ENCODE measurements at places on chromosomes 2 and 18.

DNA sequence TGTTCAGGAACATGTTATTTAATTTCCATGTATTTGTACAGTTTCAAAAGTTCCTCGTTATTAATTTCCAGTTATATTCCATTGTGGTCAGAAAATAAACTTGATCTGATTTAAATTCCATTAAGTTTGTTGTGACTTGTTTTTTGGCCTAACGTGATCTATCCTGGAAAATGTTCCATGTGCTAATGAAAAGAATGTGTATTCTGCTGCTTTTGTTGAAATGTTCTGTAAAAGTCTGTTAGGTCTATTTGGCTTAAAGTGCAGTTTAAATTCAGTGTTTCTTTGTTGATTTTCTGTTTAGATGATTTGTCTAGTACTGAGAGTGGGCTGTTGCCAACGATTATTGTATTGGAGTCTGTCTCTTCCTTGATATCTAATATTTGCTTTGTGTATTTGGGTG is 148.0 kb downstream of the UBR3 start:
- no peak for DNase-seq

DNA sequence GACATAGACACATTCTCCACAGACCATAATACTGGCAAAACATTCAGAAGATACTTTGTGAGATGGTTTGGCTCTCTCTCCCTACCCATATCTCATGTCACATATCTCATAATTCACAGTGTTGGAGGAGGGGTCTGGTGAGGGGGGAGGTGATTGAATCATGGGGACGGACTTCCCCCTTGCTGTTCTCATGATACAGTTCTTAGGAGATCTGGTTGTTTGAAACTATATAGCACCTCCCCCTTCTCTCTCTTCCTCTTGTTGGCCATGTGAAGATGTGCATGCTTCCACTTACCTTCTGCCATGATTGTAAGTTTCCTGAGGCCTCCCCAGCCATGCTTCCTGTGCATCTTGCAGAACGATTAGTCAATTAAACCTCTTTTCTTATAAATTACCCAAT is 61.1 kb downstream of the HK2 start:
- no peak for DNase-seq

DNA sequence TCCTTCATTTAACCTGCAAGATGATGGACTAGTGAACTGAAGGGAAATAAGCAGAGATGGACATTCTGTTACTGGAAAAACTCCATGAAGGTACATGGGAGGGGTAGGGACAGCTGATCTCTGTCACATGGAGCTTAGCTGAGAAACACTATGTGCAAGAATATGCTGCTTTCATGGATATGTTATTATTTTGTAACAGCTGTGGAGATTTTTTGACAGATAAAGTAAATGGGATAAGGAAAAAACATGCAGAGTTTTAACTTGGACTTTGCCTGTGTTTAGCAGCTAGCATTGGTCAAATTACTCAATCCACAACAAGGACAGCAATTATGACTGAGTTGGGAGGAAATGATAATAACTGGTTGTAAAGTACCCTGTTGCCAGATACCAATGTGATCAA is 28.7 kb upstream of the HNRNPA3 start:
- DNase-seq = no peak

DNA sequence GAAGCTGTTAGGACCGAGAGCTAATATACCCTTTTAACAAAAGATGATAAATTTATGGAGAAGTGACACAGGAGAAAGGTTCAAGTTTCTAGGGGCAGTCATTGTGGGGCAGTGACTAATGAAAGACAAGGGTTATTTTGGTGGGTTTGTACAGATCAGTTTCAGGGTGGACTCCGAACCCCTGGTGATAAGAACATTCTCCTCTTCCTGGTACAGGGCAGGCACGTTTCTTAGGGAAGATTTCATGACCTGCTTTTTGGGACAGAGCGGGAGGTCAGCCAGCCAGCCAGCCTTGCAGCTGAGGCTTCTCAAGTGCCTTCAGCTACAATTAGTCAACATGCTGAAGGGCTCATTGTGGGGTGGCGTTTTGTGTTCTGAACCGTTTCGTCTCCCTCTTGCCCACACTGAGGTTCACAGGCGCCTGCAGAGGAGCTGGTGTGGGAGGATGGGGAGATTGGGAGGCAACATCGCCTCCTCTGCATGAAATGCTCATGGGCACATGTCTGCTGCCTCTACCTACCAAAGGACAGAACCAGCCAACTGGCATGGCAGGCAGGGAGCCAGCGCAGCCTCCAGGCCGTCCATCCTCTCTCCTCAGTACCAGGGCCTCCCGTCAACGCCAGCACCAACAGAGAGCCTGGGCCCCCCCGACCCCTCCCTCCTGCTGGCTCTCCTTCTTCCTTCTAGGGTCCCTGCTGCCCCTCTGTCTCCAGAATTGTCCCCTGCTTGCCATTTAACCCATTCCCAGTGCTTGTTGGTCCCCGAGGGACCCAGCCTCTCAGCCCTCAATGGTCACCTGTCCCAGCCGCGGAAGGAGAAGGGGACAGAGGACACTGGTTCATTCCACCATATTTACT is 9.6 kb downstream of the CHMP1B start:
- DNase-seq = no peak

DNA sequence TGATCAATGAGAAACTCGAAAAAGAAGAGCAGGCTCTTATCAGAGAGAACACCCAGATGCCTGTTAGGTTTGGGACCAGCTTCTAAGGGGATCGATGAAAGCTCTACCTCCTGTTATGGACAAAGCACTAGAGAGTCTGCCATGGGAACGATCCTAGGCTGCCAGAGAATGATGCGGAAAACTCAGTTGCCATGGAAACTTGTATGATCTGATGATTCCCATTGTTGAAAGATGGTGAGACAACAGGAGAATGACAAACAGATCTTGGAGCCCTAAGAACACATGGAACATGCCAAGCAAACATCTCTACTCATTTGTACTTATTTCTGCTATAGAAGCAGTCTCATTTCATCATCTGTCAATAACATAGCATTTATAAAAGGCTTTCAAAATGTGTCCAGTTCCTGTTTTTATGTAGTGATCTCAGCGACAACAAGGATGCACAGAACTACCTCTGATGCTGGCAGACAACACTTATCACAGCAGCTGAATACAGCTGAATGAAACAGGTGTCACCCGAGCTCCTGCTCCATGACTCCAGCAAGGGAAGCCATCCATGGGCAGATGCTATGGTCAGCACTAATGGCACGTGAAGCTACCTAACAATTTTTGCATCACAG is 59.6 kb downstream of the NCKAP5 start:
- no peak for DNase-seq

GRCh38 chr2:16084274-16084673 is 143.9 kb downstream of the MYCN start:
- no peak for DNase-seq

DNA sequence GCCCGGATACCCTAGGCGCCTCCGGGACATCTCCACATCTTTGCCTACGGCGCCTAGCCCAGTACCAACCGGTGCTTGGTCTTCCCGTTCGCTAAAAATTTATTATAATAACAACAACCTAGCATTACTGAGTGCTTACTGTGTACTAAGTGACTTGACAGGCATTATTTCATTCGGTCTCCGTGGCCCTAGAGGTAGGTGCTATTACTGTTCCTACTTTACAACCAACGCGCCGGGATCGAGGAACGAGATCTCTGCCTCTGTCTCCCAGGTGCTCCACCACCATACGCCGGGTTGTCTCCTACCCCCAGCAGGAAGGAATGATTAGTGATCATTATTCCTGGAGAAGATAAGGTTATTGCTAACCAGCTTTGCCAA is 657 bp upstream of the BIN1 start:
- no peak for DNase-seq

DNA sequence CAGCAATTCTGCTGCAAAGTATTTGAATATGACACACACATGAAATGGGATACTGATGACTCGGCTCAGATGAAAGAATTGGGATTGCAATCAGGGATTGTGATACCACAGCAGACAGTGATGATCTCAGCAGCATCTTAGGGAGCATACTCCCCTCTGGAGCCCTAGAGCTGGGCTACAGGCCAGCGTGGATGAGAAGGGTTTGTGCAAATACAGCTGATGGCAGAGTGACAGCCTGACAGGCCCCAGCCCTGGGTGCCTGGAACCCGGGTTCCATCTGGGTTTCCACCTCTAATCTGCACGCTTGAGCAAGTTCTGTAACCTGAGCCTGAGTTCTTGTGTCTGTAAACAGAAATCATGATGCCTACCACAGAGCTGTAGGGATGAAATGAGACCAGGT is 418.0 kb downstream of the LRATD1 start:
- no peak for DNase-seq

GRCh38 chr2:210167227-210167626 is 4.0 kb downstream of the KANSL1L start:
- DNase-seq = no peak

DNA sequence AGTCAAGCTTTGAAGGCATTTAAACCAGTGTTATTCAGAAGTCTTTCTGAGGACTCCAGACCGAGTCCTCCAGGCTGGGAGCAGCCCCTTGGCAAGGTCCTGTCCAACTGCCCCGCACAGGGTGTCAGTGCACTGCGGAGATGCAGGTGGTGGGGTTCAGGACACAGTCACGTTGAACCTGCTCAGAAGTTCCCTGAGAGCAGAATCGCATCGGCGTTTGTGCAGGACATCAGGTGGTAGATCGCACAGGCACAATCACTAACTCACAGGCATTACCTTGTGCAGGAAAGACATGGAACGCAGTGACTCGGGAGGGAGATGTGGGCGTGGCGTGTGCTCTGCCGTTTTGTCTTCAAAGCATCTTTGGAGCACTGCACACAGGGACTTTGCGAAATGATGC is 10.4 kb downstream of the COPS9 start:
- DNase-seq = no peak

DNA sequence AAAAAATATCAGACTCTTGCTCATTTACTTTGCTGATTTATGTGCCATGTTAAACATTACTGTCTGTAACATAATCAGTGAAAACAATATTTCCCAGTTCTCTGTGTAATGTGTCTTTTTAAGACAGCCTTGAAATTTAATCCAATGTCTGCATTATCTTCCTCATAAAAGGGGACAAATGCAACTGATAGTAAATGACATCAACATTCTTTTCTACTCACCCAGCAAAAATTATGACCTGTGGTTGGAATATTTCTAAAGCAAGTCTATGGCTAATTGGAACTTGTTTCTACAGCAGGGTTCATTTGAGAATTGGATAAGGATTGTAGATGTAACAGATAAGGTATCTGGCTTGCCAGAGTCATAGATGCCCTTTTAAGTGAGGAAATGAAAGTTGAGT is 34.8 kb downstream of the C1D start:
- DNase-seq = no peak

All from effector CD4-positive, alpha-beta T cell (primary cell).